Kidney epithelial cell (primary cell): ENCODE measurements at places on chromosomes 2 and 18. TPM values are rescaled to one million over a fixed set of nuclear protein-coding genes. Genes with fewer than 3 reads are reported as not detected.

GRCh38 chr18:45548614-45549013 lies 66.7 kb upstream of the SLC14A2 start:
- DNase-seq: no peak

- DNase-seq: no peak
These were observed 29.5 kb upstream of the ATRAID start for GRCh38 chr2:27182346-27182745.

The FNDC4 gene
- total RNA-seq: 28.2 and 30.0 TPM in 2 replicates

The SLC16A14 gene
- total RNA-seq: 2.0 and 2.8 TPM in 2 replicates

DNA sequence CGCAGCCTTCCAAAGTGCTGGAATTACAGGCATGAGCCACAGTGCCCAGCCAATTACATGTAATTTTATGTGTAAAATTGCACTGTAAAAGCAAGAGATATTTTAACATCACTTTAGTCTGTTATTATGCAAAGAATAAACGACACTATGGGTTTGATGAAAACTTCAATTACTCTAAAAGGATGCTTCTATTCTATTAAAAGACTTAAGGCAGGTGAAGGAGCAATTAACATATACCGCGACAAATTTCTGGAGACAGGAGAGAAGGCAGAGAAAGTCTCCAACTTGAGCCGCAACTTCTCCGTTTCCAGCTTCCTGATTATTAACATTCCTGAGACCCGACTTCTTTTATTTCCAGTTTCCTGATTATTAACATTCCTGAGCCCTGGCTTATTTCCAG lies 53.7 kb downstream of the FAM210A start:
- DNase-seq: no peak

The CFAP65 gene
- 0.07 TPM in 1 of 2 replicates, not detected in the other for total RNA-seq

The GKN1 gene
- total RNA-seq: 0.25 TPM in 1 of 2 replicates, not detected in the other

The NPPC gene
- not detected in 2 replicates for total RNA-seq

DNA sequence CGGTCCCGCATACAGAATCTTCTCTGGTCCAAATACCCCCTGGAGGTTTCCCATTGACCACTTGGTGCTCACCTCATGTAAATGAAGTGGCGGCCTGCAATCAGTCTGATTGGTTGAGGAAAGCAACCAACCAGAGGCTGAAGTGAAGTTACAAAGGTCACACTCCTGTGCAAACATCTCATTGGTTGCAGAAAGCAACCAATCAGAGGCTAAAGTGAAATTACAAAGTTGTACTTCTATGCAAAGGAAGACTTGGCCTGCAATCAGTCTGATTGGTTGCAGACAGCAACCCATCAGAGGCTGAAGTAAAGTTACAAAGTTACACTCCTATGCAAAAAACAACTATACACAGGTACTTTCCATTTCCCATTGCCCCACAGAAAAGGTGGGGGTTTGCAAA lies 2.5 kb upstream of the SP100 start:
- no peak for DNase-seq

DNA sequence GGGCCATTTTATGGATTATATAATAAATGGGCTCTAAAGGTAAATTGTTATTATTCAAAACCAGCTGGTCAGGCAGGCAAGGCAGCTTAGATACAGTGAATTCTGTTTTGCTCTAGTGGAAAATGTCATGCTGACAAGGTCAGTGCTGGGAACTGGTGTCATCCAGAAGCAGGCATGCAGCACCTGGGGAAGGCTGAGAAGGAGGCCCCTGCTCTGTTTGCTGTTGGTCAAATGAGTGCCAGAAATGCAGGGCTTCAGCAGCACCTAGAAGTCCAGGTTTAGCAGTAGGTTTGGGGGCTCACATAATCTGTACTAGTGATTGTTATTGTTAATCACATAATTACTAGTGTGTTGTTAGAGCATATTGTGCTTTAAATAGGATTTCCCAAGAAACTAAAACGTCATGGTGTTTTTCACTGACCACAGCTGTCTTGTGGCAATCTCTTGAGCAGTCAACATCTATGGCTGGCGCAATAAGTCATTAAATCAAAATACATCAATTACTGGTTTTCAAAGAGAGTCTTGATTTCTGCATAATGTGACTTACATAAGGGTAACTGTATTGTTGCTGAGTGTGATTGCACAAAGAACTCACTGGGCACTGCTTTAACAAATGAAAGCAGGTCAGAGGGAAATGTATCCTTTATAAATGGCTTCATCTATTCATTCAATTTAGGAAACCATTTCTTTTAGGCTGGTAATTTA lies 99.1 kb downstream of the MYO3B start:
- no peak for DNase-seq

The CPO gene
- not detected in 2 replicates for total RNA-seq

The KCNG2 gene
- total RNA-seq: not detected in 2 replicates

- DNase-seq: no peak
These were observed 8.2 kb upstream of the APOB start for GRCh38 chr2:21052044-21052443.

DNA sequence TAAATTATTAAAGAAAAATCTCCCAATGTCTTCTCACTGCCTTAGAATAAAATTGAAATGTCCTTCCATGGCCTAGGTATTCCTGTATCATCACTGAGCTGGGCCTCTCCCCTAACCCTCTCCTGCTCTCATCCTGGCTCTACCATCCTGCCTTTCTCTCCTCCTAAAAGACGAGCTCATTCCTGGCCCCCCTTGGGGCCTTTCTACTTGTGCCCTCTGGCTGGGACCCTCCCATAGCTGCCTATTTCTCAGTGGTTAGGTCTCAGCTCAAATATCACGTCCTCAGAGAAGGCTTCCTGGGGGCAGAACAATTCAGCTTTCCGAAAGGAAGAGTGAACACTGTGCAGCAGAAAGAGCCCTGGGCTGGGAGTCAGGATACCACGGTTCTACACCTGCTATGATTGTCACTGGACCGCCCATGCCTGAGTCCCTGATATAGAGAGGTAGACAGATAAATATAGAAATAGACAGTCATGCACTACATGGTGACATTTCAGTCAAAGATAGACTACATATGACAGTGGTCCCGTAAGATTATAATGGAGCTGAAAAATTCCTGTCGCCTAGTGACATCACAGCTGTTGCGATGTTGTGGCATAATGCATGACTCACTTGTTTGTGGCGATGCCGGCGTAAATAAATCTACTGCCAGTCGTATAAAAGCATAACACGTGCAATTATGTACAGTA lies 9.4 kb downstream of the DNPEP start:
- DNase-seq: no peak

The SLC4A5 gene
- 1.2 and 1.8 TPM in 2 replicates for total RNA-seq

The PDE1A gene
- 0.08 and 0.41 TPM in 2 replicates for total RNA-seq

GRCh38 chr18:42654556-42654955 lies 460.9 kb downstream of the RIT2 start:
- no peak for DNase-seq

DNA sequence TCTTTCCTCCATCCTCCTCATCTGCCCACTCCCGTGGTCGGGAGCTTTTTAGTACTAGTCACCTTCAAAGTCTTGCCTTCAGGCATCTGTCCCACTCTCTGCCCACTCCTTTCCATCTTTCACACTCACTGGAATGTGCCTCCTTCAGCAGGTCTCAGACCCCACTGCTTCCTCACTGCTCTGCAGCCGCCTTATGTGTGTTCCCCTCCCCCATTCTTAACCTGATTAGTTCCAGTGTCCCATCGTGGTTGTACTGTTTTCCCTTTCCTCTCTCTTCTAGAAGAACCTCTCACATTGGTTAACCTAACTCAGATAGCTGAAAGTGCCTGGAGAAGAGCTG lies 3.0 kb downstream of the ARMC9 start:
- DNase-seq: no peak

The SLC4A3 gene
- total RNA-seq: 11.6 TPM in 2 replicates

GRCh38 chr2:221166292-221166691 lies 405.8 kb downstream of the EPHA4 start:
- no peak for DNase-seq

DNA sequence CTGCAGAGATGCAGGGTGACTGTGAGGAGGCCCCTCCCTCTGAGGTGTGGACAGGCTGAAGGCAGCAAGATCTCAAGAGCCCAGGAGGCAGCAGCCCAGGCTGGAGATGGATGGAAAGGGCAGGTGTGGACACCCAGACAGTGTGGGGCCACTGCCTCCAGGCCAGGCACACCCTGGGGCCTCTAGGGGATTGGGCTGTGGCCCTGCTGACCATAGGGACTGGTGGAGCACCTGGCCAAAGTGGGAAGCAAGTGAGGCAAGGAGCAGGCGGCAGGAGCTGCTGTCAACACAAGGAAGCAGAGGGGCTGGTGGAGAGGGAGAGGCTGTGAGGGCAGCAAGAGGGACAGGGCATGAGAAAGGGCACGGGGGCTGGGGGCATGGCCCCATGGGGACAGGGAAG lies 10.8 kb downstream of the SNED1 start:
- no peak for DNase-seq

DNA sequence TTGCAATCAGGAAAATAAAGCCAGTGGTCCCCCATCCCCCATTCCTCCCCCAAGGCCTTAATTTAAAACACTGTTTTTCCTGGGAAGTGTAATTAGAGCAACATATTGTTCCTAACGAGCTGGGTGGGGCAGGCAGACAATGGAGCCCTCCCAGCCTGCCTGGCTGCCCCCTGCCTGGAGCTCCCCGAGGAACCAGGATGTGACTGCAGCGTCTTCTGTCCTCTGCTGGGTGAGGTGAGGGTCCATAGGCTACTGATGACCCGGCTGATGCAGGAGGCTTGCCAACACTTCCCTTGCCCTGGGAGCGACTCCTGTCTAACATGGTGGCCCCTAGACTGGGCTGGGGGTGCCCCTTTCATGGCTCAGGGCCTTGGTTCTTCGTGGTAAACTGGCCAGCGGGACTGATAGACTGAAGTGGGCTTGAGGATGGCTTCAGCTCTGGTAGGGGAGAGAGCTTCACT lies 152.4 kb downstream of the DYSF start:
- no peak for DNase-seq

DNA sequence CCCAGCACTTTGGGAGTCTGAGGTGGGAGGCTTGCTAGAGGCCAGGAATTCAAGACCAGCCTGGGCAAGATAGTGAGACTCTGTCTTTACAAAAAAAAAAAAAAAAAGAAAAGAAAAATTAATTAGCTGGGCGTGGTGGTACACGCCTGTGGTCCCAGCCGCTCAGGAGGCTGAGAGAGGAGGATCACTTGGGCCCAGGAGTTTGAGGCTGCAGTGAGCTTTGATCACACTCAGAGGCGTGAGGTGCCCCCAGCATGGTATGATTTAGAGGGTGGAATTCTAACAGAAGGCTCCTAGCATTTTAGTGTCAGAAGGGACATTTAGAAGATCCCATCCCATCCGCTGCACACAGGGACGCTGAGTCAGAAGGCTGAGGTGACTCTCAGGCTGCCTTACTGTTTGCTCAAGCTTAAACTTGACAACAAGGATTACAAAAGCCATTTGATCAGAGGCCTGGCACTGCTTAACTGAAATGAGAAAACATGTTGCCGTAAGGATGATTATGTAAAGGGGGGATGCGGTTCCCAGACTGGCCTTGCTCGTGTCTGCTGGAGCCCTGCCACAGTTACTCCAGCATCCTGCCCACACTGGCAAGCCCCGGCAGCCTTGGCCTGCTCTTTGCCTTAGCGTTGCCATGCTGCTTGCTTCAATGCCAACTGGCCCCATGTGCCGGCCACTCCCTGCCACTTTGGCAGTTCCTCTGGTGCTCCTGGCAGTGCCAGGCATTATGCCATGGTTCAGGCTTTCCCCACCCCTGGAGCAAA lies 45.6 kb upstream of the SLC1A4 start:
- DNase-seq: no peak

DNA sequence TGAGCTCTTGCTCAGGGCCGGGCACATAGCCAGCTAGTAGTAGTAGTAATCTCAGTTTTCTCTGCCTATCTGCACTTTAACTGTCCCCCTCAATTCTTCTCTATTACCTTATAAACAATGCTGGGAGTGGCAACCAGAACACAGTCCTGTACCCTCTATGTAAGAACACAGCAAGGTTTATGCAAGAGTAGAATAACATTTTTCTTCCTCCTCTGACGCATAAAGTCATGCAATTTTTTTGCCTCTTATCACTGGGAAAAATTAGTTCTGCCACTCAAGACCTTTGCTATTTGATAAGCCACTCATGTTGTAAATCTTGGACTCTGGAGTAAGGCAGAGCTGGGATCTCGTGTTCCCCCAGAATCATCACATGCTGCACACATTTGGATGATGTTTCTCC lies 200.7 kb upstream of the SOX11 start:
- DNase-seq: no peak
